ENCODE measurements at places on chromosomes 7 and 10.

DNA sequence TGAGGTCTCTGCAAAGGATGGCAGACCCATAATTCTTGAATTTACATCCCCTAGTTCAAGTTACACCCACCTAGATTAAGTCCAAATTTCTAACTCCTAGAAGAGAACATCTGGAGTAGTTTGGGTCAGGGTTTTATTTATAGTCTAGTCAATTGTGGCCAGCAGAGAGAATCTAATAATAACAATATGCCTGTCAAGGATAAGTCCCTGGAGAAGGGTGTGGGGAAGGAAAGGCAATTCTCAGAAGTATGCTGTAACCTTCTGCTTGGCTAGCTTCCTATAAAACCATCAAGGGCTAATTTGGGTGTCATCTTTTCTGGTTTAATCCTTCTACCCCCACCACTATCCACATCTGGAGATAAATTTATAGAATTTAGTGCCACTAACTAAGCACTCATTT, 52.8 kb upstream of the SEMA3E start:
- DNase-seq: no peak

DNA sequence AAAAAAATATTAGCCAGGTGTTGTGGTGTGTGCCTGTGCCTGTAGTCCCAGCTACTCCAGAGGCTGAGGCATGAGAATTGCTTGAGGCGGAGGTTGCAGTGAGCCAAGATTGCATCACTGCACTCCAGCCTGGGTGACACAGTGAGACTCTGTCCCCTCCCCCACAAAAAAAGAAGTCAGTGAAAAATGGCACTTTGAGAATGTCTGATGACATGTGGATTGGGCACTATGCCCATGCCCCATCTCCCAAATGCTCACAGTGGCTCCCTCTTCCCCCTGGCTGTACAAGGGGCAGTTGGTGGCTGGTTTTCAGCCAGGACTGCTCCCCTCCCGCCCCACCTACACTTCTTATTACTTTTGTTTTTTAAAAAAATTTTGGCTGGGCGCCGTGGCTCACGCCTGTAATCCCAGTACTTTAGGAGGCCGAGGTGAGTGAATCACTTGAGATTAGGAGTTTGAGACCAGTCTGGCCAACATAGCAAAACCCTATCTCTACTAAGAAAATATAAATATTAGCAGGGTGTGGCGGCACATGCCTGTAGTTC, 26.1 kb downstream of the IL15RA start:
- DNase-seq: no peak

- DNase-seq: peak; percentile 66
These were observed 39.9 kb downstream of the TOMM7 start for GRCh38 chr7:22782616-22783232.

DNA sequence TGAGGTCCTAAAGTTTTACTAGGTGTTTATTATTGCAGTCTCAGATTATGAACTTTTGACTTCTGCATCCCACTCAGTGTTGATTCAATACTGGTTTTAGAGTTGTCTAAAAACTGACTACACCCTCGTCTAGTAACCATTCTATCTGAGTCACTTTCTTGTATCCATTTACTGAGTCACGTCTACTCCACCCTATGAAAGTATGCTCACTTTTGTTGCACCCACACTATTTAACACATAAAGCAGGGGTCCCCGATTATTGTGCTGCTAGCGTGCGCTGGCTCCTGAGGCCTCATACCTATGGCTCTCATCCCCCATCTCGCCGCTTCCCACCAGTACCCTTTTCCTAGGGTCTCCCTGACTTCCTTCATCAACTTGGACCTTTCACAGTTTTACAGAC, 2.0 kb downstream of the SAMD9 start:
- no peak for DNase-seq

DNA sequence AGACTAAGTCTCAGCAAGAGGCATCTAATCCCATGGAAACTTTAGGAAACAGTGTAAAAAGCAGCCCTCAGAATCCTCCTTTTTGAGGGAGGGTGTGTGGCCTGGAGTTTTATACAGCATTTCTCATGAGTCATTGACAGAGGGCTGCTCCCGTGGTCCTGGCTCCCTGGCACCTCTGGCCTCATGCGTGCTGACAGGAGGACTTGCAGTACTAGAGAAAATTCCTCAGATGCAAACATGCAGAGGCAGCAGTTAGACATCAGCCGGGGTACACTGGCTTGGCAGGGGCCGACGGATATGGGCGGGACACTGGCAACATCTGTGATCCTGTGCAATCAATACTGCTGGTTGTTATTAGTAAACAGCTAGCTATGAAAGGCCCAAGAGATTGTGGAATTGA, 925.1 kb upstream of the CELF2 start:
- DNase-seq: no peak

- DNase-seq: no peak
These were observed 8.2 kb downstream of the EGFR start for GRCh38 chr7:55026867-55027490.

GRCh38 chr7:45267262-45267661, 109.7 kb downstream of the RAMP3 start:
- no peak for DNase-seq

DNA sequence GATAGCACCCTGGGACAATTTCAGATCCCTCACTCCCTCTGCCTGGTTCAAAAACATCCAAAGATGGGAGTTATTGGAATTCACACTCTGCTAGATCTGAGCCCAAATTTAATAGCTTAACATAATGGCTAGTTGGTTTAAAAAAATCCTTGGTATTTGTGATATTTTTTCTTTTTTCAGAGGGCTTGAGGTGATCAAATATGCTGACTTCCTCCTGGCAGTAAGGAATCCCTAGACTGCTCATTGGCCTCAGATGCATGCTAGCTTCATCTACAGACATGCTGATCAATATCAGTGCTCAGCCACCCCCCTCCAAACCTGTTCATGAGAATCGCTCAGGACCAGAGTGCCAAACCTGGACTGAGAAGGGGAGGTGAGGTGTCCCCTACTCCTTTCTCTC, 74.7 kb upstream of the PLPP4 start:
- DNase-seq: no peak

- DNase-seq: no peak
These were observed 2.6 kb upstream of the CYP26A1 start for GRCh38 chr10:93071177-93071472.

DNA sequence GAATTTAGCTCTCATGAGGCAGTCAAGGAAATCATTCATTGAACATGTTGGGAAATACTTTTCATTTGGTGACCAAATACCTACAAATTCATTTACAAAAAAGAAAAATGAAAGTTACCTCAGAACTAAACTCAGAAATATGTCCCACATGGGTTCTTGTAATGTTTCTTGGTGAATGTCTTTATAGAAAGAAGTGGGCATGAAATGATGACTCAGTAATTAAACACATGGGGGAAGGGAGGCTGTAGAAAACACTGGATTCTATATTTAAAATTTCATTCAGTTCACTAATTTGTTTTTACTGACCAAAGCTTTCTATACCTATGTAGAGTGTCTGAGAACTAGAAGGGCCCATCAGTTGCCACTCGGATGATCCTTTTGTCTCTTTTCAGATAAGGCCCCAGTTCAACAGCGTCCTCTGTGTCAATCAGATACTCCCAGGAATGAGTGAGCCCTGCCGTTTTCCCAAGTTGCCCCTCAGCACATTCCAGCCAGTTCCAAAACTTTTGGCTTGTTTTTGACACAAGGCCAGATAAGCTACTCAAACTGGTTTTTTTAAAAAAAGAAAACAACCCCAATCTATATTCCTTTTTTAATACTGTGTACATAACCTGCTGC, 49.3 kb upstream of the AGBL3 start:
- DNase-seq: no peak

DNA sequence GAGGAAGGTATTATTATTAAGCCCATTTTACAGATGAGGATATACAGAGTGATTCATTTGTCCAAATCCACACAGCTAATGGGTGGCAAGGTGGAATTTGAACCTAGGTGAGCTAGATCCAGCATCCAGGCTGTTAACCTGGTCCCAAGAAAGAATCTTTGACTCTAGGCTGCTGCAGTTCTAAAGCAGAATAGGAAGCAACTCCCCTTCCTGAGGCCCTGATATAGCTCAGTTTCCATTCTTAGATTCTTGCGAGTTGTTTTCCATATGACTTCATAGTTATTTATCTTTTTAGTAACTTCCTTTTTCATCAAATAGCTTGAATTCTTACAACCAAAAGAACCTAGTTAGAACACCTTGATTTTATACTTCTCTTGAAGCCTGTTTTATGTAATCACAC, 24.1 kb upstream of the ZC3HAV1L start:
- DNase-seq: no peak

DNA sequence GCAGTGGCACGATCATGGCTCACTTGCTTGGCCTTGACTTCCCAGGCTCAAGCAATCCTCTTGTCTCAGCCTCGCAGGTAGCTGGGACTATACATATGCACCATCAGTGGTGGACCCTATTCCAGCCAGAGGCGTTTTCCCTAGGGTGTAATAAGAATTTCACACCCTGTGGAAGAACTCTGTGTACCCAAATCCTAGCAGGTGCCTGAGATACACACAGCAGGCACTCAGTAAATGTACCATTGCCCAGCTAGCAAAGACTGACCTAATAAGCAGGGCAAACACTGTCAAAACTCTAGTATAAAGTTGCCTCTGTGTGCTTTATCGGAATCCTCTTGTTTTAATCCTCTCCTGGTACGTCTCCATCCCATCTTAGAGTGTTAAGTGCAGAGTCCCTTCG, 33.7 kb upstream of the BHLHA15 start:
- DNase-seq: no peak

- no peak for DNase-seq
These were observed 276.1 kb upstream of the NEBL start for GRCh38 chr10:21172930-21173801.

GRCh38 chr7:88042157-88042556, 108.1 kb downstream of the ADAM22 start:
- DNase-seq: peak; percentile 36

DNA sequence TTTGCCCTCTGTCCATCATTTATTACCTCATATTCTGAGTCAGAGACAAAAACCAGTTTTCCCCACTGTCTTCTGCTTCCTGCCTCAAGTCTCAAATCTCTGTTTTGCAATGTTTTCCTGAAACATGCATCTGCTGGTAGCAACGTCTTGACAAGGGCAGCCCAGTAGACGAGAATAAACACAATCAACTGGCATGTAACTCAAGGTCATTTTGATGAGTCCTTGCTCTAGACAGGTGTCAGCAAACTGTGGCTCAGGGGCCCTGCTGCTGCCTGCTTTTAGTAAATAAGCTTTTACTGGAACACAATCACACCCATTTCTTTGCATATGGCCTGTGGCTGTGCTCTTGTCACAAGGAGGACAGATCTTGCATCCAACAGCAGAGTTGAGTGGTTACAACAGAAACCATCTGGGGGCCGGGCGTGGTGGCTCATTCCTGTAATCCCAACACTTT, 59.8 kb downstream of the ITIH5 start:
- peak; percentile 16 for DNase-seq
